ENCODE measurements at places on chromosomes 3 and 15. TPM values are rescaled to one million over a fixed set of nuclear protein-coding genes. Genes with fewer than 3 reads are reported as not detected.

DNA sequence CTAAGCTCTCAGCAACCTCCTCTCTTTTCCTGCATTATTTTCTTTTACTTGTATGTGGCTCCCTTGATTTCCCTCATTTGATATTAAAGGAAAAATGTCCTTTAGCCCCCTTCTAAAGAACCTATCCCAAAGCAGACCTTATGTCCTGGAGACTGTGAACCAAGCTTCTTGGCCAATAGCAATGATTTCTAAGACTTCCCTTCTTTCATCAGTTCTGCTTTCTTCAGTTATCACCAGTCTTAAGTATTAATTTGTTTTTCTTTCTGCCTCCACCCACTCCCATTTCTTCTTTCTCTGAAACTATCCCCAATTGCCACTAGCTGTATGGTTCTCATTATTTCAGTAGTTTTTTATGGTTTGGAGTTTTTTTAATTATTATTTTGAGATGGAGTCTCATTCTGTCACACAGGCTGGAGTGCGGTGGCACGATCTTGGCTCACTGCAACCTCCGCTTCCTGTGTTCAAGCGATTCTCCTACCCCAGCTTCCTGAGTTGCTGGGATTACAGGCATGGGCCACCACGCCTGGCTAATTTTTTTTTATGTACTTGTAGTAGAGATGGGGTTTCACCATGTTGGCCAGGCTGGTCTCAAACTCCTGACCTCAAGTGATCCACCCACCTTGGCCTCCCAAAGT, 12.1 kb downstream of the TMOD3 start:
- no peak for DNase-seq

Gene LRRC2
- total RNA-seq = 4.0 TPM

- DNase-seq = no peak
Measured at GRCh38 chr3:171660188-171660587, 150.1 kb downstream of the PLD1 start.

Gene ECE2
- 0.46 TPM for total RNA-seq

DNA sequence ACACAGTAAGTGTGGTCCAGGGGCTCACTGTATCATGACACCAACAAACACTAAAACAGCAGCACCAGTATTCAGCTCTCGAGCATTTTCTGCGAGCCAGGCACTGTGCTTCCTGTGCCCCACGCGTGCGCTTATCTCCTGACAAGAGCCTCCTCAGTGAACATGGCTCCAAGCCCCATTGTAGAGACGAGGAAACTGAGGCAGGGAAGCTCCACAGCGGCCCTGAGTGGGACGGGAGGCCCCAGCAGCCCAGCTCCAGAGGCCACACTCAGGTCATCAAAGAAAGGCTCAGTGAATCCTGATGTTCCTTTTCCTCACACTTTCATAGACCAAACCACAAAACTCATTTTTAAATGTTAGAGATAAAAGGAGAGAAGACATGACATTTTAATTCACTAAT, 113.1 kb downstream of the TPRA1 start:
- no peak for DNase-seq

Gene SMAD6
- 10.4 TPM for total RNA-seq

DNA sequence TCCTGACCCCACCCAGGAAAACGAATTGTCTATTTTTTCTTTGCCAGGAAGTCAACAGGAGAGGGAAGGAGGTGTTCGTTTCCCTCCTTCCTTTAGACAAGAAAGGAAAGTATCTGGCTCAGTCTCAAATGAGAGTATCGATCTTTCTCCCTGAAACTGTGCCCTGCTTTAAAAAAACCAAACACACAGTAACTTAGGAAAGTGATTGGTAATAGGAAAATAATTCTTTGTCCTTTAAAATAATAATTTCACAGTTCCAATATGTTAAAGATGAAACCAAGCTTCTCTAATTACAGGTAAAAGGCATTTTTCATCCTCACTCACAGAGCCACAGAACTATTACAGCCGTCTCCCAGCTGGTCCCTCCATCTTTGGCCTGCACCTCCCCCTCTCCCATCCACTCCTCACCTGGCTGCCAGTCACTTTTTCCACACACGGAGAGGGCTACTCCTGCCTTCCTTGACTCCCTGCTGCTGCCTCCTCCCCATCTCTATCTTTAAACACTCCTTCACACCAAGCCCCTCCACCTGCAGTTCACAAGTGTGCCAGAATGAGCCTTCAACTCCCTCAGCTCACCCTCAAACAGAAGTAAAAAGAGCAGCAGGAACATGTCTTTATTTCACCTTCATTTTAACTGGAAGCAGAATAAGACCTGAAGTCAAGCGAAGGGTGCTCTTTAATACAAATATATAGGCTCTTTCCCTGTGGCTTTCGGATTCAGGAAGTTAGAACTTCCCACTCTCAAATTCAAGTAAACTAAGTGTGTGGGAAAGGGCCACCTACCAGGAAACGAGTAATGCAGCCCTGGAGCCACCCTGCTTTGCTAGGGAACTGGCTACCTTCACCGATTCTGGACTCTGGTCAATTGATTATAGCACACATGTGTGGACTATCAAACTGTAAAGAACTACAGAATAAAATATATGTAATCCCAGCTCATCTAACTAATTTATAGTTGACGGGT, 116.4 kb downstream of the SENP2 start:
- no peak for DNase-seq

DNA sequence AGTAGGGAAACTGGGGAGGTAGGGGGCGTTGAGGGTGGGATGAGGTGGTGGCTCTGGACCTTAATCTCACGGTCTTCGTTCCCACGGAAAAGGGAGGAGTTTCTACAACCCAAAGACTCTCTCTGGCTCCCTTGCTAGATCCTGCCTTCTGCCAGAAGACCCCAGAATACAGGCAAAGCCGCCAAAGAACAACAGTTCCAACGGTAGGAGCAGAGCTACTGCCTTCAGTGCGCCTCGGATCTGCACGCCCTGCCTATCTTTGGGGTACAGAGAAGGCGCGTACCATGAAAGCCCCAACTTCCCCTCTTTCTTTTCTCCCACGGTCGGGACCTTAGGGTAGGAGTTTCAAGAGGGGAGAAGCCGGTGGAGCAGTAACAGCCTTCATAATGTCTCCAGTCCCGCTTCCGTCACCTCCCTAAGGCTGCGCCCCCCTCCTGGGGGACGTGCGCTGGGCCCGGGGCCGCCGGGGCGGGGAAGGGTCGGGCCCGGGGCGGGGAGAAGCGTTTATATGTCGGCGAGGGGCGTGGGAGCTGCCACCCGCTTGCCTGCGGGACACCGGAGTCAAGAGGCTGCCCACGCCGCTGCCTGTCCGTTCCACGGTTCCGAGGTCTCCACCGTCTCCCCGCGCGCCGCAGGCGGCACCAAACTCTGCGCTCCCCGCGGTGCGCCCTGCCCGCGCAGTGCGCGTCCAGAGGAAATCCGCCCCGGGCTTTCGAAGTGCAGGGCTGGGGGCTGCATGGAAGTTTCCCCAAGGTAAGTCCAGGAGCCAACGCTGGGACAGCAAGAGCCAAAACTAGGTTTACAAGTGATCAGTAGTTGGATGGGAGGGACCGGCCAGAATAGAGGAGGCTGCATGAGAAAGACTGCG, at the start of gene COL6A6:
TSS of gene COL6A6 (plus strand) at position 533 of the 868 bp plus-strand sequence. CDS start 43,188 bp downstream, outside the sequence.
- peak; percentile 41 for DNase-seq

GRCh38 chr15:28947221-28947674, 61.5 kb downstream of the APBA2 start:
- no peak for DNase-seq

Gene CACNA2D2
- 22.0 TPM for total RNA-seq

GRCh38 chr15:101017093-101017754, 98.1 kb downstream of the LRRK1 start:
- DNase-seq = peak; percentile 64

- DNase-seq = no peak
Measured at GRCh38 chr15:33975022-33975565, 6.8 kb downstream of the CHRM5 start.

DNA sequence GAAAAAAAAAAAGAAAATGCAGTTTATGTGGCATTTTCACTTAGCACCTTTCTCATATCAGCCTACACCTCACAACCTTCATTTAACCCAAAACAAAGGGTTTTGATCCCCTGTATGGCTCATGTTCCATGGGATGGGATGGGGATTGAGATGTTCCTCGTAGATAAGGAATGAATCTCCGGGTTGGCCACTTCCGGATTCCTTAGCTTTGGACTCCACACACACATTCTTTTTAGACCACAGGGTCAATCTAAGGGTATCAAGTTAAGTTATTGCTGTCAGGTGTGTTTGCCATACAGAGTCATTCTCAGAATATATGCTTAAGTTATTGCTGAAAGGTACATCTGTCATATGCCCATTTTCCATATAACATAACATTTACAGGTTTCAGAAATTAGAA, 301.4 kb upstream of the TGFBR2 start:
- no peak for DNase-seq

DNA sequence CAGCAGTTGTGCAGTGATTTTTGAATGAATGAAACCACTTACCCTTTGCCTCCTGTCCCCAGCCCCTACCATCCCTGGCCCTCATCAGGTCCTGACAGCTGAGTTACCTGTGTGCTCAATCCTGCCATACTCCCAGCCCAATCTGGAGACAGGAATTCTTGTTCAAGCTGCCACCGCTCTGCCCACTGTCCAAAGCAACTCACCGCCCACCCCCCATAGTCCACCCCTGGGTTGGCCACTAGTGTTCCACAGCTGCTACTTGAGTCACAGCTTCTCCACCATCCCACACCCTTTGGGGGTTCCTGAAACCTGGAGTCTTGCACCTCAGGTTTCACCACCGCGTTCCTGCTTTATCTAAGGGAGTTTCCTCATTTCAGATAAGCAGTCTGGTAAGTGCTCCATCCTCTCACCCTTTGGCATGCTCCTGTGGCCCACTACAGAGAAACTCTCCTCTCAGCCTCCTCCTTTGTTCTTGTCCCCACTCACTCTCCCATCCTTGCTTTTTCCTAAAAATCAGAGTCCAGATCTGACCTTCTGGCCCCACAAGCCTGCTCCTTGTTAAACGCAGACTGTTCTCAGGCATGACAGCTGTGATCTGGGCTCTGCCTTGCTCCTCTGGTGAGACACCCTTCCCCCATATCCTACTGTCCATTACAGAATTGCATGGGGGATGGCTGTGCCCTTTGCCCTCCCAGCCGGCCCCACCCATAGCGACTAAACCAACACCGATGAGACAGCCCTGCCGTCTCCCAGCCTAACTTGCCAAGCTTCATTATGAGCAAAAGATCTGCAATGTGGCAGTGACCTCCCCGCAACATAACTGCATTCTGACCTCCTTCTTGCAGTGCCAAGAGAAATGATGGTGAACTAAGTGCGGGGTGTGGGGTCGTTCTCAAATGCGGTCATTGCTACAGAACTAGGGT, 50.0 kb downstream of the CYP19A1 start:
- no peak for DNase-seq

DNA sequence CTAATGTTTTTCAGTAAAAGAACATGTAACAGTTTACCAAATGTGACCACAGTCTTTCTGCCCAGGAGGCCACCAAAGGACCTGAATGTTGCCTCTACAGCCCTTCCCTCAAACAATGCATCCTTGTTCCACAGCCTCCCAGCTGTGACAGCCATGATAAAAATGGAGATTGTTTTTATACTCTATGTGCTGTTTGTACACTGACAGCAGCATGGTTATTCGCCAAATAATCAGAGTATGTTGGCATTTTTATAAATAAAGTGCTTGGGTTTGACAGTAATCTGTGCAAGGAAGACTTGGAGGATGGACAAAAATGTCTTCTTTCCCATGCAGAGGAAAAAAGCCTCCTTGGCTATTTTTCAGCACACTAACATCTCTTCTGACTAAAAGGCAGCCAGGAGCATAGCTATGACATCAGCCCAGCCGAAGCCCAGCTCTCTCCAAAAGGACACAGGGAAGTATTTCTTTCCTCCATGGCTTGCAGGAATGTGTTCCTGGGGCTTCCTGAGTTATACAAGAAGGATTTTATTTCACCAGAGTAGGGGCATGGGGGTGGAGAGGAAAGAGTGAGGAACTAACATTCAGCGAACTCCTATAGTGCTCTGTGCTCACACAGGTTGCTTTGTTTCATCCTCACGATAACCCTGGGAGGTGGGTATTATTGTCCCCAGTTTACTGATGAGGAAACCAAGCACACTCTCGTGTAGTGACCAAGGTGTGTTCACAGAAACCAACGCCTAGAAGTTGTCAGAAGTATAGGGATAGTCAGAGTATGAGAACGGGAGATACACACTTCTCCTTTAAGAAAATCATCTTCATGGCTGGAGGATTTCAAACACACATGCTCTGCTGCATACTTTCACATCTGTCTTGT, 339.7 kb downstream of the MECOM start:
- no peak for DNase-seq

DNA sequence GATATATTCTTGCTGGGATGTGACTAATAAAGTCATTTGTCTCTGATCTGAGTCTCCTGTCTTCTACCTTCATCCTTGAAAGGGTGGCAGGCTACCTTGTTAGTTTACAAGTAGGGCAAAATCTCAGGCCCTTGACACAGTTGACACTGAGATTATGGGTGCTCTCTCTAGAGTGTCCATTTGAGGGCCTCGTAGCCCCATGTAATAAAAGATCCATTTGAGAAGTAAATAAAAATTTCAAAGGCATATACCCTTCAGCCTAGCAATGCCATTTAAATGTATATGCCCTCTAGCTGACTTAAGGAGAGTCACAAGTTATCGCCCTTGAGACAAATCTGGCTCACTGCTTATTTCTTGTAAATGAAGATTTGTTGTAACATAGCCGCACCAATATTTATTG, 98.6 kb downstream of the TCF12 start:
- DNase-seq = no peak

GRCh38 chr3:13878281-13879101, 1.4 kb downstream of the WNT7A start:
- DNase-seq = peak; percentile 60

Gene SOX14
- 0.70 TPM for total RNA-seq

Gene MUSTN1
- total RNA-seq = 3.3 TPM

GRCh38 chr15:38046257-38047051, 112.0 kb downstream of the TMCO5A start:
- DNase-seq = no peak

Gene SLC12A1
- total RNA-seq = 0.39 TPM

- DNase-seq = no peak
Measured at GRCh38 chr3:47985381-47985780, 30.8 kb downstream of the MAP4 start.

Gene KBTBD13
- total RNA-seq = 0.05 TPM

Gene RLBP1
- total RNA-seq = not detected

Gene PEX11A
- 3.0 TPM for total RNA-seq

Gene SLC22A14
- not detected for total RNA-seq

- no peak for DNase-seq
Measured at GRCh38 chr3:14822670-14823390, 4.1 kb downstream of the FGD5 start.

DNA sequence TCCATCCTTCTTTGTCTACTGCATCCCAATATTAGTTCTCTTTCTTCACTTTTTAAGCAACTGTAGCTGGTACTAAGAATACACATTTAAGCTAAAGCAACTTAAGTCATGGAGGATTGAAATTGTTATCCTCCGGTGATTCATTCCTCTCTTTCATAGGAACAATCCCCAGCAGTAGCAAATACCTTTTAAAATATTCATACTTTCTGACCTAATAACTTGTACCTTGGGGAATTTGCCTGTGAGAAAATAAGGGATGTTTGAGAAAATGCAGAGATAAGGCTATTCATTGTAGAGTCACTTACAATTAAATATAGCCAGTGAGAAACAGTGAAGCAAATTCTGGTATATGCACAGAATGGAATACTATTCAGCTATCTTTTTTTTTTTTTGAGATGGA, 66.0 kb downstream of the VPS13C start:
- DNase-seq = no peak

GRCh38 chr3:126960604-126960995, 22.3 kb upstream of the PLXNA1 start:
- no peak for DNase-seq

Gene FOXB1
- total RNA-seq = 10.8 TPM
